ENCODE measurements at places on chromosomes 16 and 17. TPM values are rescaled to one million over a fixed set of nuclear protein-coding genes. Genes with fewer than 3 reads are reported as not detected.

The HIGD1B gene
- not detected for total RNA-seq

The TAF1C gene
- total RNA-seq = 14.3 TPM

The CHST4 gene
- not detected for total RNA-seq

The ZNF594 gene
- 5.7 TPM for total RNA-seq

The TERB1 gene
- total RNA-seq = not detected

The P2RX1 gene
- 0.30 TPM for total RNA-seq

The ZNF750 gene
- total RNA-seq = not detected

The TBC1D26 gene
- total RNA-seq = 0.39 TPM

The CALB2 gene
- 0.46 TPM for total RNA-seq

The PRR15L gene
- not detected for total RNA-seq
